Breast epithelium (tissue), 4 donors: ENCODE measurements at places on chromosomes 7 and 10. TPM values are rescaled to one million over a fixed set of nuclear protein-coding genes. Genes with fewer than 3 reads are reported as not detected.

ARHGEF35 gene
- 15.4 TPM for total RNA-seq

CNPY1 gene
- not detected for total RNA-seq

WDFY4 gene
- total RNA-seq, result 5.8 TPM

PGAM2 gene
- 0.73 TPM for total RNA-seq

EPHA1 gene
- not detected for total RNA-seq
